ENCODE measurements at places on chromosomes 12 and 14. TPM values are rescaled to one million over a fixed set of nuclear protein-coding genes. Genes with fewer than 3 reads are reported as not detected.

DNA sequence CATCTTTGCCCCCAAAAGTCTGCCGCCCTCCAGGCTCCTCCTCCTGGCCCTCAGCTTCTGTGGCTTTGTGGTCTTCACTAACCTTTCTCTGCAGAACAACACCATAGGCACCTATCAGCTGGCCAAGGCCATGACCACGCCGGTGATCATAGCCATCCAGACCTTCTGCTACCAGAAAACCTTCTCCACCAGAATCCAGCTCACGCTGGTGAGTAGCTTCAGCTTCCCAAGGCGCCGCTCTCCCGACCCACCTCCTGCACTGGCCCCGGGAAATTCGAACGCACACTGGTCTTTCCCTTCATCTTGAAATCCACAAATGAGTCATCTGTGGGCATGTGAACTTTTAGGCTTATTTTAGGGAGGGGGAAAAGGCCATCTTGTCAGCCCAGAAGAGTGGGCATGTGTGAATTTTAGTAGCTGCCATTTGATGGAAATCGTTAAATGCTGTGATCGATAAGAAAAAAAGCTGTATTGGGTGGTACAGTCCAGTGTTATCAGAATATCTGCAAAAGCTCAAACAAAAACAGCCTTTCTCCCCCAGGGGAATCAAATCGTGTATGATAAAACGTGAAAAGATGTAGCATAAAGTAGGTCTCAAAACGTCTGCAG lies 700 bp downstream of the SLC35E3 start:
- peak; percentile 65 for DNase-seq

The POLE gene
- total RNA-seq, result 18.8 TPM

DNA sequence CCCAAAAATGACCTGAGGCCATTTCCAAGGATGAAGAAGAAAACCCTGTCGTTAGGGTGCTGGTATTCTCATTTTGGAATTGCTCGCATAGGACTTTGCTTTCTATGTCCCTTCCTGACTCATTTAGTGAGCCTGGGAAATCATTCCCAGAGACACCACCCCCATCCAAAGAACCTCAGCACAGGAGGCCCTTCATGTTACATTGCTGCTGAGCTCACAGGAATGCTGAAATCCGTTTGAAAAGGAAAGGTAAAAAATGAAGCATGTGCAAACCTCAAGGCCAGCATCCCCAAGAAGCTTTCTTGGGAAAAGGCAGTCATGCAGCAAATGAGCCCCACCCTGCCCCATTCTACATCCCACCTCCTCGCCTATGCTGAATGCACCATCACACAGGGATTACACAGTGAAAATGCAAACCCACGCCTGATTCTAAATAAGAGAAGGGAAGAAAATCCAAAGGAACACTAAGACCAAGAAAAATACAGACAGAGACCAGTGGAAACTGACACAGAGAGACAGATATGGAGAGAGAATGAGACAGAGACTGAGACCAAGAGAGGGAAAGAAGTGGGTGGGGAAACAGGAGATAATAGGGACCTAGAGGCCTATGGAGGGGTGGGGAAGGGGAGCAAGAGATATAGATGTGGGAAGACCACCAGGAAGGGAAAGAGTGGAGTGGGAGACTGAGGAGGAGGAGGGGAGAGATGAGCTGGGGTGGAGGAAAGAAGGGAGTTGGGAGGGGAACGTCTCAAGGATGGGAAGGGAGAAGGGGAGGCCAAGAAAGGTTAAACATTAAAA lies 33.5 kb downstream of the NIN start:
- DNase-seq, result no peak

The NOC4L gene
- 40.1 TPM for total RNA-seq

DNA sequence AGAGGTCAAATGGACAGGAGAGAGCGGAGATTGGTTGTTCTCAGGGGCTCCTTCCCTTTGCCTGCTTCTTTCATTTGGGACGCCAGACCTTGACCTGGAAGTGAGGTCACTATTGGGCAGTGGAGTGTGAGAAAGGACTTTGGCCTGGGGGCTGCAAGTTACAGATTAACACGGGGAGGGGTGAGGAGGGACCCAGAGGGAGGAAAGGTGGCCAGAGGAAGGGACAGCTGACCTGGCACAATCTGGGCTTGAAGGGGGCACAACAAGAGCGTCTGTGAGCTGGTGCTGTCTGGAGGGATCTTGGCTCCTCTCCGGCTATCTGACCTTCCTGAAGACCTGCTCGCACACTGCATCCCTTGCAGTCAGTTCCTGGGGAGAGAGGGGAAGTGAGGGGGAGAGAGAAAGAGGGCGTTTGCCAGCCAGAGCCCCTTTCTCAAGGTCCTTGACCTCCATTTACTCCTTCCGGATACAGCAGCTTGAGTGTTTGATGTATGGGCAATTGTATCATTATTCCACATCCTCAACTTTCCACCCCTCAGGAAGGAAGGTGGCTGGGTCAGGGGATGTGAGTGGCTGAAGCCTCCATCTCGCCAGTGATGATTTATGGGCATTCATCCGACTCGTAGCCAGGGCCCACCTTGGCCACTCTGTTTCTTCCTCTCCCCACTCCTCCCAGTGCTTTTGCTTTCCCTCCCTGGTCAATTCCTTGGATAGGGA lies 4.7 kb downstream of the RBP5 start:
- no peak for DNase-seq

The CAPZA3 gene
- not detected for total RNA-seq

GRCh38 chr12:131986910-131987309 lies 37.2 kb downstream of the EP400 start:
- DNase-seq, result no peak

The TAS2R8 gene
- not detected for total RNA-seq

DNA sequence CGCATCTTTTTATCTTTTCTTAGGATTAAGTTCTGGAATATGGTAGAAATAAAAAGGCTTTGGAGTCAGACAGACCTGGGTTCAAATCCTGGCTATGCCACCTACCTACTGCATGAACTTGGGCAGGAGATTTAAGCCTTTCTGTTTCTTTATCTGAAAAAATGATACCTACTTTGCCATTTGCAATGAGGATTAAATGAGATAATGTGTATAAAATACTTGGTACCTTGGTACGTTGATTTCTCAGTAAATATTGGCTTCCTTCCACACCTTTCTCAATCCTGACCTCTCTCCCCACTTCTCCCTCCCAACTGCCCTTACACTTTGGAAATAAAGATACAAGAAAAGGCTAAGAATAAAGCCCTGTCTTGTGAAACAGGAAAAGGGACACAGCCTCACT lies 172.6 kb downstream of the PAX9 start:
- no peak for DNase-seq

DNA sequence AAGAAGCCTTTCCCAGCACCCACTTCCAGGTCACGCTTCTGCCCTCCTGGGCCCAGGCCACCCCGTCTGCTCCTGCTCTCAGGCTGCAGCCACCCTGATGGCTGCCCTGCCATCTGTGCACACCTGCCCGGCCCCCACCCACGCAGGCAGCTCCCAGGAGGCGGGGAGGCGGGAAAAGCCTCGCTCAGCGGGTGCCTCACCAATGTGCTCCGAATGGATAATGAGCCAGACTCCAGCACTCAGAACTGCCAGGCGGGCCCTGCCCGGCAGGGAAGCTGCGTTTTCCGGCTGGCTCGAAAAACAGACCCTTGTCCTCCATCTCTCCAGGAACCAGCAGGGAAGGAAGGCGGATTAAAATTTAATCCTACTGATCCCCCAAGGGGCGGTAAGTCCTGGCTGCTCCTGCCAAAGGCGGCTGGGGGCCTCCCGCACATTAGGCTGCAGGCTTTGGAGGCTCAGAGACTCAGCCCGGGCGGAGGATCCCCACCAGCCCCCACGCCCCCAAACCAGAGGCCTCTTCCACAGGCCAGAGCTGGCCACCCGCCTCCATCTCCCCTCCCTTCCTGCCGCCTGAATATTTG lies 104.0 kb downstream of the NCOR2 start:
- no peak for DNase-seq

DNA sequence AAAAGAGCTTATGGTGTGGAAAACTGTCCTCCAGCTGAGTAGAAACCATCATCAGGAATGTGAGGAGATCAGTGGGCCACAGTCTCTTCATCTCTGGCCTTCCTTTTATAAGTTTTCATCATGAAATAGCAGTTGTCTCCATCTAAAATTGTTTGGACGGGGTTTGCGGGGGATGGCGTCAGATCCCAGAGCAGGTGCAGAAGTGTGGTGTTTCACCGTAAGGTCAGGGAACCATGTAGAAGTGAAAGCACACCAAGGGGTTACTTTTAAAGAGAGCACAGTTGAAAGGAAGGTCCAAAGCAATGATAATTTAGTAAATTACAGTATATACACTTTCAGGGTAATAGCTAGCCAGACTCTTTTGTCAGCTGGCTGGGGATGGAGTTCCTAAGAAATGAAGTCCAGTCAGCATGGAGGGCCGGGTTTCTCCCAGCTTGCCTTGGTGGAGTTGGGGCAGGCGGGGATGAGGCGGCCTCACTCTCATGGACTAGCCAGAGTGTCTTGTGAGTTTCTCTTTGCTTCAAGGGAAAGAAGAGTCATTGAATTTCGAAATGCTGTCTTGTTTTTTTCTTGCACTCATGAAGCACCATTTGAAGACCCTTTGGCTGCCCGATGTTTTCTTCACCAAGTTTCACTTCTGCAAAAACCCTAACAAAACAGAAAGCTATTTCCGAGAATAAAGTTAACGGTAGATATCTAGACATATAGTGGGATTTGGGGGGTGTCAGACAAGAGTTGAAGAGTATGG lies 100.6 kb downstream of the ETV6 start:
- DNase-seq, result no peak

- peak; percentile 67 for DNase-seq
These were observed at the start of gene FLRT2 for GRCh38 chr14:85529803-85530574. Gene FLRT2, plus strand, starts transcription at chr14:85530144. Its CDS starts 91,371 bp downstream, at chr14:85621515.

The KRT85 gene
- not detected for total RNA-seq

GRCh38 chr12:52942066-52942900 lies 6.6 kb upstream of the KRT18 start:
- DNase-seq, result no peak

The SYNE2 gene
- 2.6 TPM for total RNA-seq

The PROX2 gene
- total RNA-seq, result not detected

The ABCC9 gene
- not detected for total RNA-seq

- no peak for DNase-seq
These were observed 85.1 kb downstream of the PITPNM2 start for GRCh38 chr12:123065676-123066383.

The AMN gene
- total RNA-seq, result not detected

- DNase-seq, result no peak
These were observed 12.7 kb downstream of the PLBD2 start for GRCh38 chr12:113370923-113371682.

The FOXN3 gene
- total RNA-seq, result 1.6 TPM

The FAM90A1 gene
- total RNA-seq, result 0.43 TPM

- DNase-seq, result no peak
These were observed 34.1 kb downstream of the IFT43 start for GRCh38 chr14:76019676-76020075.

GRCh38 chr12:59084511-59085375 lies 164.4 kb upstream of the LRIG3 start:
- DNase-seq, result no peak

- no peak for DNase-seq
These were observed 157.6 kb downstream of the FOXA1 start for GRCh38 chr14:37437490-37437889.

The BIN2 gene
- not detected for total RNA-seq

The TSPAN11 gene
- total RNA-seq, result 1.0 TPM

- no peak for DNase-seq
These were observed 16.8 kb downstream of the GPATCH2L start for GRCh38 chr14:76168531-76168930.

GRCh38 chr14:30257946-30258661 lies 300.9 kb upstream of the G2E3 start:
- no peak for DNase-seq

The CKAP4 gene
- total RNA-seq, result 206 TPM

DNA sequence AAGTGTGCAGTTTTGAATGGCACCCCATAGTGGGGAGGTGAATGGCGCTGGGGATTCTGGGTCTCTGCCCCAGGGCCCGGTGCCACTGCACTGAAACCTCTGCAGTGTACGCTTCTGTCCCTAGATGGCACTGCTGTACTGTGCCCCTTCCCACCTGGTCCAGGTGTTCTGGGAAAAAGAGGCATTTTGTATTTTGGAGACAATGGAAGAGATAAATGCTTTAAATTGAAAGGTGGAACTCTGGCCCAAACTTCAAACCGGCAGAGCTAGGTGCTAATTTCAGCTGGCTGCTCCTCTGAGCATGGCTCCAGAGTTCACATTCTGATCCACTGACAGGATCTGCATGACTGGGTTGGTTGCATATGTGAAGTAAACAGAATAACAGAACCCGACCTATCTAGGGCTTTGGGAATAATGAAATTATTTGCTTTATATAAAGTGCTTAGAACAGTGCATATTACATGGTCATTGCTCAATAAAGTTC lies 52.2 kb downstream of the KRT80 start:
- no peak for DNase-seq

DNA sequence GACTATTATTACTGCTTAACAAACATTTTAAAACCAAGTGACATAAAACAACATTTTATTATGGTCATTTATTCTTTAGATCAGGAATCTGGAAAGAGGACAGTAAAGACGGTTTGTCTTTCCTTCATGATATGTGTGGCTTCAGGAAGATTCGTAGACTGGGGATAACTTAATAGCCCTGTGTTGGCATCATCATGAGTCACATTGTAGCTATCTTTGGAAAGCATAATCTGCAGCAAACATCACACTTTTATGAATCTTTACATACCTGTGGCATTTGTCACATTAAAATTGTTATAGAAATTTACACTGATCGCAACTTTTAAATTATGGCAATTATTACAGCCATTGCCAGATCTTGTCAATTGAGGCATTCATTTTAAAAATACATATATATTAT lies 397.1 kb downstream of the NOVA1 start:
- no peak for DNase-seq

DNA sequence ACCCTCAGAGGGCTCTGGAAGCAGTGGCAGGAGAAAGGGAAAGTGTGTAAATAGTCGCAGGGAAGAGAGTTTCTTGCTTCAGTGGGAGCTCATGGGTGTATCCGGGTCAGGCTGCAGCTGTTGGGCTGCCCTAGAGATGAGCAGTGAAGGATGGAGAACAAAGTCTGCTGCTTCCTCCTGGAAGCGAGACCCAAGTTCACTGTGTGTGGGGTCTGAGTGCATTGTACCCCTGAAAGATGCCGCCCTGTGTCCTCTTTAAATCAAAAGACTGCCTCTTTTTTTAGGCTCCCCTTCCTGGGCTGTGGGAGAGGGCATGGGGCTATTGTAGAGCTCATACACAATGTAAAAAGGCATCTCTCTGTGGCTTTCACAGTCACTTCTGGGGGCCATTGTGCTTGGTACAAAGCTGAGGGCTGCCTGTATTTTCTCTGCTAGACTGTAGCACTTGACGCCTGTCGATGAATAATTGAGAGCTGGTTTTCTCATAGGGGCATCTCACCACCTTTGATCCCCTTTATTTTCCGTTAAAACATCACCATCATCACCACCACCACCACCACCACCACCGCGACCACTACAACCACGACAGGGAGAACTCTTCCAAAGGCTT lies 16.7 kb downstream of the CHST11 start:
- DNase-seq, result no peak

DNA sequence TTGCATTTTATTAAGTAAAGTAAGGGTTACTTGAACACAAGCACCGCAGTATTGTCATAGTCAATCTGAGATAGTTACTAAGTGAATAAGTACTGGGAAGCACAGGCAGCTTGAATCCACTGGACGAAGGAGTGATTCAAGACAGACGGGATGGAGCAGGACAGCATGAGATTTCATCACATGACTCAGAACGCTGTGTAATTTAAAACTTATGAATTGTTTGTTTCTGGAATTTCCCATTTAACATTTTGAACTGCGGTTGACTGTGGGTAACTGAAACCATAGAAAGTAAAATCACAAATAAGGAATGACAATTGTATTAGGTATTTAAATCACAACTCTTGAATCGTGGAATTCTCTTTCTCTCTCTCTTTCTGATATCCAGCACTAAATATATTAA lies 1630.4 kb upstream of the SEL1L start:
- no peak for DNase-seq

The ERO1A gene
- 42.8 TPM for total RNA-seq

The SIX4 gene
- total RNA-seq, result 3.1 TPM

Data from MG63 (cell line).